ENCODE measurements at places on chromosomes 16 and 17. TPM values are rescaled to one million over a fixed set of nuclear protein-coding genes. Genes with fewer than 3 reads are reported as not detected.

DNA sequence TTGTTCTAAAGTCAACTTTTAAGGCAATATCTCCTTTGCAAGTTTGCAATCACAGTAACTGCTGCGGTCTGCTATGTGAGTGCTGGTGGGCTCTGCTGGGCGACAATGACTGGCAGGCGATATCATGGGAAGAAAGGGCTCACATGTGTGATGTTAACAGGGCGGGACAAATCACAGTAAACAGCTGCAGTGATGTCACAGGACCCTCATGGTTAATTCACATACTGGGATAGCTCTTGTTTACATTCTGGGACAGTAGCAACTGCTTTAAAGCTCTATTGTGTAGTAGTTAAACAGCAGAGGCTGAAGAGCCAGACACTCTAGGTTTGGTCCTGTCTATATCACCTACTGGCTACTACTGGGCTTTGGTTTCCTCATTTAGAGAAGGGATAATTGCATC is 257.2 kb upstream of the ASIC2 start:
- no peak for DNase-seq

GRCh38 chr17:79019632-79020584 is 4.1 kb upstream of the C1QTNF1 start:
- DNase-seq: peak; percentile 78

DNA sequence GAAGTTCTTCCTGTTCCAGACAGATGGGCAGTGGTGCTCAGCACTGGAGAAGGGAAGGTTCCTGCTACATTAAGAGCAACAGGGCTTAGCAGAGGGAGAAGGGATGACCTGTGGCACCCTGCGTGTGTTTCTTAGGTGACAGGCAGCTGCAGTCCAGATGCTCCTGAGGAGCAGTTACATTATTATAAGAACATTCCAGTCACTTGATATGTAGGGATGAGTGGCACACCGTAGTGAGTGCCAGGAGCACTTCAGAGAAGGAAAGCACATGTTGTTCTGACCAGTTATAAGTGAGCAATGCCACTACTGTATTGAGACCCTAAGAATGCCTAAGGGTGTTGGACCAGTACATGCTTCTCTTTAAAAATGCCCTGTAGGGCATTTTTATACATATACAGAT is 39.9 kb upstream of the MRC2 start:
- DNase-seq: no peak

DNA sequence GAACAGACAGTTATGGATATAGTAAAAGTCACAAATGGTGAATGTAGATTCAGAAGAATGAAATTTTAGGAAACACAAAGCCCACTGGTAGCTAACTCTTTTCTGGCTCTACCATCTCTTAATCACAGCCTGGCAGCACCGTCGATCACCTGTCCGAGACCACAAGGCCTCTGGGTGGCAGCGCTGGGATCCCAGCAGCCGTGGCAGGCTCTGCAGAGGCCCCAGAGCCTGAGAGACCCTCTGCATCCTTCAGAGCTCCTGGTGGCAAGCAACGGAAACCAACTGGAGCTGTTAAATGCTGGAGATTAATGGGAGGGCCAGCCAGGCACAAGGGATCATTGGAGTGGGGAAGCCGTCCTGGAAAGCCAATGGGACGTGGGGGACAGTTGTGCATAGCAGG is 26.3 kb downstream of the LAT start:
- DNase-seq: no peak

- DNase-seq: no peak
These were observed 7.9 kb upstream of the DNAH17 start for GRCh38 chr17:78585006-78585630.

DNA sequence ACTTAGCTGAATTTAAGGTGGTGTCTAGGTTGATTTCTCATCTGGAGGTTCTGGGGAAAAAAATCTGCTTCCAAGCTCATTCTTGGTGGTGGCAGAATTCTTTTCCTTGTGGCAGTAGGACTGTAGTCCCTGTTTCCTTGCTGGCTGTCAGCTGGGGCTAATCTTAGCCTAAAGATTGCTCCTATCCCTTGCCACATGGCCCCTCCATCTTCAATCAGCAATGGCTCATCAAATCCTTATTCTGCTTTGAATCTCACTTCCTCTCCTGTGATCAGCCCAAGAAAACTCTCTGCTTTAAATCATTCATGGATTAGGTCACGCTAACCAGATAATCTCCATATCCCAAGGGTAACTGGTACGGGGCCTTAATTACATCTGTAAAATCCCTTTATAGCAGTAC is 6.6 kb downstream of the FAM20A start:
- no peak for DNase-seq

- DNase-seq: peak; percentile 78
These were observed 303.8 kb downstream of the SEC14L1 start for GRCh38 chr17:77444628-77444983.

NPIPA2 gene
- total RNA-seq: not detected

JPH3 gene
- total RNA-seq: not detected

TPSD1 gene
- not detected for total RNA-seq

Data from IMR-90 (cell line).